ENCODE measurements at places on chromosomes 7 and 10.

DNA sequence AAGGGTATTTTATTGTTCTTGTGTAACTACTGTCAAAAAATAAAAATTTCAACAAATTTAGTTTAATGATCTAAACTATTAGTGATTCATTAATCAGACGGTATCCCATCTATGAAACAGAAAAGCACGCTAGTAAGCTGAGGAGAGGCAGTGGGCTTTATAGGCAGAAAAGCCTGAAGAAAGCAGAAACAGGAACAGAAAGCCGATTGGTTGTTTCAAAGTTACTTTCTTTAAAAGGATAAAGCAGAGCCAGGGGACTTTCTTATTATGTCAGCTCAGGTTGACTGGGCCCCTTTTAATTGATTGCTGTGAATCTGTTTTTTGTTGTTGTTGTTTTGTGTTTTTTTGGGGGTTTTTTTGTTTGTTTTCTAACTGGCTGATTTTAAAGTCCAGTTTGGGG, 105.5 kb downstream of the TES start:
- no peak for DNase-seq

GRCh38 chr10:47140761-47141348, 159.1 kb upstream of the GDF10 start:
- no peak for DNase-seq

DNA sequence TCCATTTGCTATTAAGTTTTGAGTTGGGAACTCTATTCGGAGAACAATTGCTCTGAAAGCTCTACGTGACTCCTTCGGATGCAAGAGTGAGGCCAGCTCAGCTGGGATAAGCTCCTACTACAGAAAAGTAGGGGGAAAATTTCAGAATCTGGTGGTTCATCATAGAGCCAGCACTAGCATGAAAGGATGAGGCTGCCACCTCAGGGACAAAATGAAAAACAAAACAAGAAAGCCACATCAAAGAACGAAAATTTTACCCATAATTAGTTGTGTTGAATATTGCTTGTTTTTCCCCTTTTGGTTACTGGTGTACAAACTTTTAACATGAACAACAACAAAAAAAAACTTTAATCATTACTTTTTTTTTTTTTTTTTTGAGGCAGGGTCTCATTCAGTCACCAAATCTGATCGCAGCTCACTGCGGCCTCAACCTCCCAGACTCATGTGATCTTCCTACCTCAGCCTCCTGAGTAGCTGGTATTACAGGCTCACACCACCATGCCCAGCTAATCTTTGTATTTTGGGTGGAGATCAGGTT, 39.7 kb upstream of the NFE2L3 start:
- no peak for DNase-seq

- no peak for DNase-seq
Observed at GRCh38 chr7:94301024-94301586, 93.6 kb upstream of the COL1A2 start.

- no peak for DNase-seq
Observed at GRCh38 chr7:452226-452751, 67.4 kb downstream of the PDGFA start.

- DNase-seq: no peak
Observed at GRCh38 chr7:18494821-18495408, 634 bp upstream of the HDAC9 start.

Data from stimulated activated CD4-positive, alpha-beta T cell treated with anti-CD3 and anti-CD28 coated beads, TNF-alpha, amount 100 ng/mL, for 4 hours (primary cell).